Stimulated activated CD8-positive, alpha-beta memory T cell treated with anti-CD3 and anti-CD28 coated beads, Interleukin-7, amount 100 ng/mL, for 1 hour (primary cell): ENCODE measurements at places on chromosomes 1 and 21.

GRCh38 chr1:223860051-223860622, 14.4 kb upstream of the TP53BP2 start:
- DNase-seq: no peak

GRCh38 chr1:30636621-30637020, 86.8 kb downstream of the MATN1 start:
- DNase-seq: no peak

DNA sequence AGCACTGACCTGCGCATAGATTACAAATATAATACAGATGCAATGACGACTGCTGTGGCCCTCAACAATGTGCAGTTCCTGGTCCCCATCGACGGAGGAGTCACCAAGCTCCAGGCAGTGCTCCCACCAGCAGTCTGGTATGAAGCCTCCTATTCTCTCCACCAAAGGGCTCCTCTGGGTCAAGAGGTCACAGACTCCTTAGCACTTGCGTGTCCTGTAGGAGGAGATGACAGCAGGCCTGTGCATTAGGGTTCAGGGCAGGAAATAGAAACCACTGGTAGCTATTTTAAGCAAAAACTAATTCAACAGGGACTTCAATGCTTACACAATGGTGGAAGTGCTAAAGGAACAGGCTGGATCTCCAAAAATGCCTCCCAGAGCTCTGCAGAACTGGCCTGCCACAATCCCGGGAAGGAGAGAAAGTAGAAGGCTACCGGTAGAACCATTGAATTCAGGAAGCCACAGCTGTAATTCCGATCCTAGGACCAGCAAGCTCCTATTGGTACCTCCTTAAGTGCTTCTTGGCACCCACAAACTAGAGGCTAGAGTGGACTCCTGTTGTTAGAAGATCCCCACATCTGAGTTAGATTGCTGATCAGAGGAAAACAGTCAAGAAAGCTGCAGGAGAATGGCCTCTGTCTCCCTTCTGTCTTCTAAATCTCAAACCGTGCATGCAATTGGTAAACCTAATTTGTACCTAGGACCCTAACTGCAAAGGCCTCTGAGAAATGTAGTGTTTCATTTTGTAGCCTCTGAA, 12.7 kb upstream of the DYNLT5 start:
- no peak for DNase-seq

GRCh38 chr1:222634180-222635013, 16.5 kb downstream of the MIA3 start:
- no peak for DNase-seq

GRCh38 chr1:17601643-17602382, 62.3 kb downstream of the ARHGEF10L start:
- no peak for DNase-seq

DNA sequence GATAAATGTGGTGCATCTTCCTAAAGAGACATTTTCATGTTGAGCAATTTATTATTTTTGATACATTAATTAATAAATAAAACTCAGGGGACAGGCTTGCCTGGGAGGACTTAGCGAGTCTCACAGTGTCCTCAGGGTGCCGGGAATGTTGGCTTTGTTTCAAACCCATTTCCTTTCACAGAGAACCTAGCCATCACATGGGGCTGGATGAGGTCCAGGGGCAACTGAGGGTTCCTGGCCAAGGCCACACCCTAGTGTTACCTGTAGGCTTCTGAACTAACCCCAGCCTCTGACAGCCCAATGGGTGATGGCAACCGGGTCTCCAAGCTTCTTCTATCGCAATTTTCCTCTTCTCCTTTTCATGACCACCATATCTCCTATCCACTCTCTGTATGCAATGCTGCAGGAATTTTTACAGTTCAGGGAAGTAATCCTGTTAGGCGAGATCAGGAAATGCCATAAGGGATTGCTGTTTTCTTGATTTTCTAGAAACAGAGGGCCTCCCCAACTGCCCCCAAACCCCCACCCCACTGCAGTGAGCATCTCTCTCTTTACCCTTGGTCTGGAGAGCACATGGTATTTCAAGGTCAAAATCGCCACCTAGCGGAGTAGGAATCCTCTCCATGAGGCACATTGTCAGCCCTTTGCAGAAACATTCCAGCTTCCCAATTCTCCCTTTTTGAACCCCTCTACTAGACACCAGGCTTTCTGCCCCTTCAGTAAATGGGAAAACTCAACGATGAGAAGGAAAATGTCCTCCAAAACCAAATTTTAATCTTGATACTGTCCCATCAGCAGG, 22.1 kb upstream of the SMYD3 start:
- DNase-seq: no peak

- DNase-seq: no peak
Measured at GRCh38 chr1:15139654-15140350, 13.7 kb upstream of the TMEM51 start.

DNA sequence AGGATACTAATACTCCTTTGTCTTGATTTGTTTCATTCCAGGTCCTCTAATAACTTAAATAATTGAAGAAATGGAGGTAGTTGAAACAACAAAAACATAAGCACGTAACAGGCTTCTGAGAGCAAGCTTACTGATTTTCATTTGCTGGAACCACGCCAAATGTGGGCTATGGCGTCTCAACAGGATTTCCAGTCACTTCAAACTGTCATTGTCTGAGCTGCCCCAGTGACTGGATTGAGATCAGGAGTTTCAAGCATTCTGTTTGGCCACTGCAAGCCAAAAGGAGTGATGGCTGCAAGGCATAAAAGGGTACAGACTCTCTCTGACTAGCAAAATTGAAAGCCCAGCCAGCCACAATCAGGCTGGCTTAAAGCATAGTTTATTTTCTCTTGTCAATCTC, 289.9 kb downstream of the DPYD start:
- no peak for DNase-seq

- no peak for DNase-seq
Measured at GRCh38 chr1:200883118-200883517, 10.3 kb downstream of the GPR25 start.

DNA sequence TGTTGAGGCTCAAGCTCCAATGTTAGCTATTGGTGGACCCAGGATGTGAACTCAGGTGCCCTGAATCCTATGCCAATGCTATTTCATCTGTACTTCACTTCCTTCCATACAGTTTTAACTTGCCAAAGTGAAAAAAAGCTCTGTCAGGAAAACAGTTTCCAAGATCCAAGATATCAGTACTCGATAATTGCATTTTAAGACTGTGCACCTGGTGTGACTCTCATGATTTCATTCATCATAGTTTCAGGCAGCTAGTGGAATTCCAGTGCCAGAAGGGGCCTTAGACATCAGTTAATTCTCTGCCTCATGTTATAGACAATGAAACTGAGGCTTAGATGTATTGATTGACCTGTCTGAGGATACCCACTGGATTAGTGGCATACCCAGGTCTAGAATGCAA, 26.5 kb upstream of the LEPR start:
- DNase-seq: no peak

DNA sequence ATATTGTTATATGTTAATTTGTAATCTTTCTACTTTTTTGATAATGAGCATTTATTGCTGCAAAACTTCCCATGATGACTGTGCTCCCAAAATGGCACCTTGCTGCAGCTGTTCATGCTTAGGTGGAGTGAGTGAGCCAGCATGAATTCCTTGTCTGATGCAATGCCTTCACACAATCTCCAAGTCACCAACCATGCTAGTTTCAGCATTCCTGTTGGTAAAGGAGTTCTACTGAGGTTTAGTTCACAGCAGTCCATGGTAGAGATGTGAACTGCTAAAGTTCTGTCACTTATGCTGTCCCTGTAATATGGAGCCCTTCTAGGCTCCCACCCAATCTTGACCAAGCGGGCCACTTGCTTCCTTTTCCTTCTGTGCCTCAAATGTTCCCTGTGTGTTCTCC, 26.2 kb upstream of the PRKACB start:
- DNase-seq: no peak

DNA sequence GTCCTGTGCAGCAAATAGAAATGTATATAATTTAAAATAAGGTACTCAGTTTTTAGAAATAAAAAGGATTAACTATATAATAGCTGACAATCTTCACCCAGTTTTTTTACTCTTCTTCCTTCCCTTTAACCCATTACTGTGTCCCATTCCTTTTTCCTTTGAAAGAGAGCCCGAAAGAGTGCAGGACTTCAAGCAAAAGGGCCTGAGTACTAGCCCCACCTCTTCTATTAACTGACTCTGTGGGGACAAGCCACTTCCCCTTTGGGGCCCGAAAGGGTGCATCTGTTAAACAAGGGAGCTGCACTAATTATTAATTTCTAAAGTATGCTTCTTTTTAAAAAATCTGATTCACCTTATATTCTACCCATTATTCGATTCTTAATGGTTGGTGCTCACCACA, 3.3 kb downstream of the USP24 start:
- DNase-seq: no peak
